ENCODE measurements at places on chromosomes 3 and 15. TPM values are rescaled to one million over a fixed set of nuclear protein-coding genes. Genes with fewer than 3 reads are reported as not detected.

DNA sequence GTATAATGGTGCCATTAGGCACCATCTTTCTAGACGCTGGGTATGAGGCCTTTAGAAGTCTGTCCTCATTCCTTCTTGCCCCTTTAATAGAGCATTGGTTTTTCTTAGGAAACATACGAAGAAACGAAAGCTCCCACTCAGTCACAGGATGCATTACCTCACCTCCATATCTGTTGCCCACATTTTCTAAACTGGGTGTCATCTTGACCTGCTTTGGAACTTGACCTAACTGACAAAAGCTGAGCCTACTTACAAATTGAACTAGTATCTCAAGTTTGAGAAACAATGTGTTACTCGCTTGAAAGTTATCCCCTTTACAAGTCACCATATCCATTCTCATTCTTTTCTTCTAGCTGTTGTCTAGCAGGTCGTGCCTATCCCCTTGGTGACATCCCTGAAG is 102.7 kb downstream of the VPS8 start:
- no peak overlapping the region for H3K4me3 ChIP-seq
- H3K27me3 ChIP-seq: no peaks in the 10 kb centered on the region
- peaks cover 9% of the 10 kb centered on the region for H3K36me3 ChIP-seq
- H3K27ac ChIP-seq: no peak overlapping the region
- no peaks in the 10 kb centered on the region for H3K4me1 ChIP-seq
- no peak for DNase-seq

GRCh38 chr3:43732747-43733425 is 42.1 kb downstream of the ABHD5 start:
- H3K27me3 ChIP-seq: no peaks in the 10 kb centered on the region
- no peaks in the 10 kb centered on the region for H3K4me1 ChIP-seq

DNA sequence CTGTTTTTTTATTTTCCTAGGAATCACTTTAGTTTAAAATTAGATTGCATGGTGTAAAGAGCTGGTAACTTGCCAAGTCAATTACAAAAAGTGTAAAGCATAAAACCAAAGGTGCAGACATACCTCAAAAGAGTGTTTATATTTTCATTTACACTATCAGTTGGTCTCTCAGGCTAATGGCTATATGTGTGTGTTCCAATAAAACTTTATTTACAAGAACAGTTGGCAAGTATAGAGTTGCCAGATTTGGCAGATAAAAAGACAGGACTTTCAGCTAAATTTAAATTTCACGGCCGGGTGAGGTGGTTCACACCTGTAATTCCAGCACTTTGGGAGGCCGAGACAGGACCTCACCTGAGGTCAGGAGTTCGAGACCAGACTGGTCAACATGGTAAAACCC is 41.1 kb downstream of the HOMER2 start:
- no peaks in the 10 kb centered on the region for H3K4me1 ChIP-seq
- H3K36me3 ChIP-seq: no peaks in the 10 kb centered on the region
- DNase-seq: no peak

GRCh38 chr3:29128001-29128400 is 152.9 kb upstream of the RBMS3 start:
- no peaks in the 10 kb centered on the region for H3K36me3 ChIP-seq
- DNase-seq: no peak
- no peak overlapping the region for H3K4me3 ChIP-seq
- H3K4me1 ChIP-seq: no peaks in the 10 kb centered on the region
- no peaks in the 10 kb centered on the region for H3K27me3 ChIP-seq
- no peak overlapping the region for H3K27ac ChIP-seq

GRCh38 chr3:127701280-127701911 is 28.6 kb downstream of the ABTB1 start:
- DNase-seq: no peak
- H3K27me3 ChIP-seq: no peaks in the 10 kb centered on the region
- peaks cover 34% of the 10 kb centered on the region for H3K36me3 ChIP-seq
- H3K4me3 ChIP-seq: no peak overlapping the region
- H3K4me1 ChIP-seq: peaks cover 71% of the 10 kb centered on the region

DNA sequence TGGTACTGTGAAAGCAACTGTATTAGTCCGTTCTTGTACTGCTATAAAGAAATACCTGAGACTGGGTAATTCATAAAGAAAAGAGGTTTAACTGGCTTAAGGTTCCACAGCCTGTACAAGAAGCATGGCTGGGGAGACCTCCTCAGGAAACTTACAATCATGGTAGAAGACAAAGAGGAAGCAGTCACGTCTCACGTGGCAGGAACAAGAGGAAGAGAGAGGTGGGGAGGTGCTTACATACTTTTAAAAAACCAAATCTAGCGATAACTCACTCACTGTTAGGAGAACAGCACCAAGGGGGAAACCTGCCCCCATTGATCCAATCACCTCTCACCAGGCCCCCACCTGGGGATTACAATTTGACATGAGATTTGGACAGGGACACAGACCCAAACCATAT is 48.9 kb downstream of the IQGAP1 start:
- H3K27me3 ChIP-seq: no peaks in the 10 kb centered on the region
- H3K4me1 ChIP-seq: no peaks in the 10 kb centered on the region
- H3K27ac ChIP-seq: no peak overlapping the region
- no peak for DNase-seq
- H3K36me3 ChIP-seq: peaks cover 14% of the 10 kb centered on the region

GRCh38 chr3:133662278-133662651 is 524 bp upstream of the TOPBP1 start:
- peaks cover 35% of the 10 kb centered on the region for H3K4me1 ChIP-seq
- peak overlapping the region; percentile 79 for H3K27ac ChIP-seq
- H3K27me3 ChIP-seq: no peaks in the 10 kb centered on the region
- peak; percentile 58 for DNase-seq

DNA sequence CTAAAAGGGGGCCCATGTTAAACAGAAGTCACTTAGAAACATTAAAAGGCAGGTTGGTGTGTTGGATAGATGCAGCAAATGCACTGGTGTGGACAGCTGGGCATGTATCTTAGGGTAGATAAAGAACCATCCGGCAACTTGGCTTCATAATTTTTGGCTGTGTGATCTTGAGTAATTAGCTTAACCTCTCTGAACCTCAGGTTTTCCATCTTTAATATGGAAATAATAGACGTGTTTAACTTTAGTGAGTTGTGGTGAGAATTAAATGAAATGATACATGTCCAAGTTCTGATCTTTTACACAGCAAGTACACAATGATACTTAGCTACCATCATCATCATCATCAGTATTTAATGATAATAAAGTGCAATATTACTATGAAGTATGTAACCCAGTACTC is 330.4 kb downstream of the FOXP1 start:
- peaks cover 12% of the 10 kb centered on the region for H3K36me3 ChIP-seq
- no peak overlapping the region for H3K4me3 ChIP-seq
- DNase-seq: no peak
- H3K27me3 ChIP-seq: no peaks in the 10 kb centered on the region
- peaks cover 86% of the 10 kb centered on the region for H3K4me1 ChIP-seq
- H3K27ac ChIP-seq: peak overlapping the region; percentile 56

DNA sequence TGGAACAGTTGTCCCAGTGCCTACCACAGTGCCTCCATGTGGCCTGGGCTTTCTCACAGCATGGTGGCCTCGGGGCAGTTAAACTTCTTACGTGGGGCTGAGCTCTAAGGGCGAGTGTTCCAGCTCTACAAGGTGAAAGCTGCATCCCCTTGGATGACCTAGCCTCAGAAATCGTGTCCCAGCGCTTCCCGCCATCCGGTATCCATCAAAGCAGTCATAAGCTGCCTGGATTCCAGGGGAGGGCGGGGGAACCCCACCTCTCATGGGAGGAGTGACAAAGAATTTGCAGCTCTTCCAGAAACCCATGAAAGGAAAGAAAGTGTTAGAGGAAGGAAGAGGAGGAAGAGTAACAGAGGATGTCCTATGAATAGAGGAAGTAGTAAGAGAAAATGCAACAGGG is 45.8 kb upstream of the CCDC174 start:
- H3K36me3 ChIP-seq: no peaks in the 10 kb centered on the region
- no peak overlapping the region for H3K27ac ChIP-seq
- peaks cover 19% of the 10 kb centered on the region for H3K4me1 ChIP-seq
- H3K27me3 ChIP-seq: no peaks in the 10 kb centered on the region
- DNase-seq: no peak
- H3K4me3 ChIP-seq: no peak overlapping the region

- no peak overlapping the region for H3K4me3 ChIP-seq
- H3K27ac ChIP-seq: no peak overlapping the region
- H3K27me3 ChIP-seq: no peaks in the 10 kb centered on the region
- DNase-seq: no peak
- peaks cover 8% of the 10 kb centered on the region for H3K4me1 ChIP-seq
Observed at GRCh38 chr3:119409844-119410243, 53.6 kb downstream of the TMEM39A start.

DNA sequence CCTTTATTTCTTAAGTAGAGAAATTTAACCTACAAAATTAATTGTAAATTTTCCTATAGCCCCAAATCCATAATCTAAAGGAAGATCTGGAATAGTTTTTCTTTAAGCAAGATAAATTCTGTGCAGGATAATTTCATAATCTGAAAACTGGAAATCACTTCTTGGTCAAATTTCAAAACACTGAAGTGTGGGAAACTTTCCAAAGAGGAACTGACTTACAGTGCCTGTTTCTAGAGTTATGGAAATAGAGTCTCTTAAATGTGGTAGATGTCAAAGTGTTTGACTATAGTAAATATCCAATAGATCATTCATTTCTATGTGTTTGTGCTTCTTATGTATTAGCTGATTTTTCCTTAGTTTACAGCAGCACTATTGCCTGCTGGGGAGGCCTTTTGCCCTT is 1.6 kb upstream of the P2RY13 start:
- DNase-seq: no peak
- H3K36me3 ChIP-seq: no peaks in the 10 kb centered on the region
- no peaks in the 10 kb centered on the region for H3K27me3 ChIP-seq
- peaks cover 37% of the 10 kb centered on the region for H3K4me1 ChIP-seq
- H3K27ac ChIP-seq: no peak overlapping the region

DNA sequence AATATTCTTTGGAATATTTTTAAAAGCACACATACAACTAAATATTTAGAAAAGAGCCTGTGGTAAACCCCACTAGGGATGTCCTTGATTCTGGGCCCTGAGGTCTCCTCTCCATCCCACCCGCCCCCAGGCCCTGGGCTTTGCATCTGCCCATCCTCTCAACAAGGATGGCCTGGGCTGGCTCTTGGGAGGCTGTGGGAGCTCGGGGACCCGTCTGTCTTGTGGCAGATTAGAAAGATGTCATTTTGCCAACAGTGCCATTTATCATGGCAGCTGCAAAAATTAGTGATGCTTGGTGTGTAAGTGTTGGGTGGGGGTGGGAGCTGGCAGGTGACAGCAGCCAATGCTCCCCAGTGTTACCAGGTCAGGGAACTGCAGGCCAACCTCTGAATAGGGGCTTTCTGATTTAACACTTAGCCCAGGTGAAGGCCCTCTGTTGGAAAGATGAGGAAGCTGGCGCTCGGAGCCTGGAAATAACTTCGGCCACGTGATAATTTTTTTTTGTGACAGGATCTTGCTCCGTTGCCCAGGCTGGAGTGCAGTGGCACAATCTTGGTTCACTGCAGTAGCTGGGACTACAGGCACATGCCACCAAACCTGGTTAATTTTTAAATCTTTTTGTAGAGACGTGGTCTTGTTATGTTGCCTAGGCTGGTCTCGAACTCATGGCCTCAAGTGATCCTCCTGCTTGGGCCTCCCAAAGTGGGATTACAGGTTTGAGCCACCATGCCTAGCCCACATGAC is 16.9 kb upstream of the CSPG4 start:
- DNase-seq: no peak
- H3K36me3 ChIP-seq: no peaks in the 10 kb centered on the region
- H3K27me3 ChIP-seq: no peaks in the 10 kb centered on the region
- H3K27ac ChIP-seq: no peak overlapping the region
- no peak overlapping the region for H3K4me3 ChIP-seq
- 0 out of 2 replicates have a peak, but pooled peaks cover 2% of the 10 kb centered on the region for H3K4me1 ChIP-seq

DNA sequence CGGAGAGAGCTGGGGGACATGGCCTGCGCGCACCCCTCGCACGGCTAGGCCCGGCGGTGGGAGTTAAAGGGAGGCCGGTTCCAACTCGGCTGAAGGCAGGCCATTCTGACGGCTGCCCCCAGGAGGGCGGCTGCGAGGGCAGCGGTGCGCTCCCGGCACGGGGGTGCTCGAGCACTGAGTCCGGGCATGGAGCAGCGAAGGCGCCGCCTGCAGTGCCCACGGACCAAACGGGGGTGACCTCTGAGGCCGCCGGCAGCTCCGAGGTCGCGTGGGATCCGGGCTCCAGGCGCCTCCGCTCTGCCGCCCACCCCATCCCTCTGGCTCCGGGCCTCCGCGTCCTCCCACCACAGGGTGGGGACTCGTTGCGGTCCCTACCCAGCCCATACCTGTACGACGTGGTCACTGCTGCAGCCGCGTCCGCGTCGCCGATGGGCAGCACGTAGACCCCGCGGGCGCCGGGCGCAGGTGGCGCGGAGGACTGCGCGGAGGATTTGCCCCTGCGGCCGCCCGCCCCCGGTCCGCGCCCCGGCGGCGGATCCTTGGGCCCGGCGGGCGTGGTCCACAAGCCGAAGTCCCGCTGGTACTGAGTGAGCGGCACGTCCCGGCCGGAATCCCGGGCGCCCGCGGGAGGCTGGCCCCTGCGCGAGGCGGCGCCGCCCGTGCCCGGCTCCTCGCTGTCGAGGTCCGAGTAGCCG is 469 bp downstream of the MAP6D1 start:
- peak; percentile 66 for DNase-seq
- H3K36me3 ChIP-seq: no peaks in the 10 kb centered on the region
- H3K4me1 ChIP-seq: peaks cover 12% of the 10 kb centered on the region
- H3K27ac ChIP-seq: peak overlapping the region; percentile 43
- H3K27me3 ChIP-seq: no peaks in the 10 kb centered on the region

GRCh38 chr3:4807381-4808280 is 171.6 kb upstream of the BHLHE40 start:
- no peak overlapping the region for H3K27ac ChIP-seq
- H3K36me3 ChIP-seq: no peaks in the 10 kb centered on the region
- no peaks in the 10 kb centered on the region for H3K27me3 ChIP-seq
- DNase-seq: no peak
- no peak overlapping the region for H3K4me3 ChIP-seq

GRCh38 chr3:196246612-196247308 is 30.4 kb downstream of the SLC51A start:
- H3K36me3 ChIP-seq: peaks cover 18% of the 10 kb centered on the region
- no peak for DNase-seq
- no peaks in the 10 kb centered on the region for H3K4me1 ChIP-seq
- H3K27ac ChIP-seq: no peak overlapping the region

The ESYT3 gene
- total RNA-seq: not detected

The WDR72 gene
- not detected for total RNA-seq

The ITIH1 gene
- not detected for total RNA-seq

The SCN5A gene
- not detected for total RNA-seq

The ATP10A gene
- not detected for total RNA-seq

The HRG gene
- total RNA-seq: not detected

The COL6A6 gene
- not detected for total RNA-seq

The PRSS50 gene
- total RNA-seq: not detected

The ZCWPW2 gene
- total RNA-seq: not detected

The CPN2 gene
- total RNA-seq: not detected

The USP19 gene
- total RNA-seq: 111 TPM

The SLC7A14 gene
- not detected for total RNA-seq

The CHRNB4 gene
- total RNA-seq: not detected
